Esophagus squamous epithelium (tissue), 5 donors: ENCODE measurements at places on chromosomes 6 and 20.

GRCh38 chr6:31794866-31795615, 511 bp downstream of the VARS1 start:
- no peak for DNase-seq

GRCh38 chr20:1336699-1337367, 7.9 kb upstream of the SDCBP2 start:
- no peak for DNase-seq

DNA sequence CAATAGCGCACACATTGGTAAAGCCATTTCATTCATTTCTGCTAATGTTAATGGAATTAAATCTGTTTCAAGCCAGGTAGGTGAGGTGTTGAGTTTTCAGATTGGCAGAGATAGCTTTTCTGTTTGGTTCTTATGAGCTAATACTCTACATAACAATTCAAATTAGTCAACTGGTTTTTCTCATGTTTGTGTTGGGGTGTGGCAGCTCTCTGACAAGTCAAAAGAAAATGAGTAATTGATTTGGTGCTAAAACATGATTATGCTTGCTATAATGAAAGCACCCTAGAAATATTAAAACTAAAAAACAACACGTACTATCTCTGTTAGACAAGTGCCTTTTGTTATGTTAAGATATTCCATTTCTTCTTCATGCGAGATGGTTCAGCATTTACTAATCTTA, 13.6 kb downstream of the PPP1R14C start:
- no peak for DNase-seq

GRCh38 chr20:63175038-63175895, 40.7 kb downstream of the YTHDF1 start:
- no peak for DNase-seq

DNA sequence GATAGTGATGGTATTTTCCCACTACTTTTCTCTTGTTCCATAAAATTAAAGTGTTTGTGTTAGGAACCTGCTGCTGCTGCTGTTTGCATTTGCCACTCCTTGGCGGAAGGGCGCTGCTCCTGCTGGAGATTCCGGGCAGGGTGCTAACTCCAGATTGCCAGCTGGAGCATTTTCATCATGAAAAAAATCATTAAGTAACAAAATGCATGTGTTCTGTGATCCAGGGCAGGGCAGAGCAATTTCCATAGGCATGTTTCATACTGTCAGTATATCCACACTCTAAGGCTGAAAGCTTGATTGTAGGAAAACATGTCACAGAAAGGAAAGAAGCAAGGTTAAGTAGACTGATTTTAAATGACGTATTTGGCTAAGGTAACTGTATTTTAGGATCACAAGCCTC, 24.0 kb downstream of the PBOV1 start:
- no peak for DNase-seq

DNA sequence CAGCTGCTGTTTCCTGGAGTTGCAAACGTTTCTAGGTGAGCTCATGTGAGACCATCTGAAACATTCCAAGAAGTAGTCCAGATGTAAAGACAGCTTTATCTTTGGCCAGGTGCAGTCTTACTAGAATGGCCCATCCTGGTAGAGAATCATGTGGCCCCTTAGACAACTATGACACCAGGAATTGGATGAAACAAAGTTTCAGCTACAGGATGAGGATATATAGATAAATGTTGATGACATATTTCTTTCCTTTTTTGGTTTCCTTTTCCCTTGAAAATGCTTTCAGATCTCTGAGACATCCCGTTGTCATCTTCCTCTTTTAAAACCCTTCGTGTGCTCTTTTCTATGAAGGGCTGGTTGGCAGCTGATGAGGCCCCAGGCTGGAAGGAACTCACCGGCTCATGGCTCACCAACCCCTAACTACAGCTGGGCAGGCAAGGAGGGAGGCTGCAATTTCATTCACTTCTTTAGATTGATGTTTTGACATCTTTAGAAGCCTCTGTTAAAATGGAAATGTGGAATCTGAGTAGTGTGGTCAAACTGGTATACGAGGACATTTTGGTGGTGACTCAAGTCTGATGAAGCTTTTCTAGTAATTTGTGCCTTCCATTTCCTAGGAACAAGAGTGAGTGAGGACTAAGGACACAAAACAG, 167.9 kb upstream of the TNFAIP3 start:
- no peak for DNase-seq
